ENCODE measurements at places on chromosomes 7 and 10.

GRCh38 chr10:130511766-130512165 is 375.6 kb downstream of the GLRX3 start:
- no peak for DNase-seq

DNA sequence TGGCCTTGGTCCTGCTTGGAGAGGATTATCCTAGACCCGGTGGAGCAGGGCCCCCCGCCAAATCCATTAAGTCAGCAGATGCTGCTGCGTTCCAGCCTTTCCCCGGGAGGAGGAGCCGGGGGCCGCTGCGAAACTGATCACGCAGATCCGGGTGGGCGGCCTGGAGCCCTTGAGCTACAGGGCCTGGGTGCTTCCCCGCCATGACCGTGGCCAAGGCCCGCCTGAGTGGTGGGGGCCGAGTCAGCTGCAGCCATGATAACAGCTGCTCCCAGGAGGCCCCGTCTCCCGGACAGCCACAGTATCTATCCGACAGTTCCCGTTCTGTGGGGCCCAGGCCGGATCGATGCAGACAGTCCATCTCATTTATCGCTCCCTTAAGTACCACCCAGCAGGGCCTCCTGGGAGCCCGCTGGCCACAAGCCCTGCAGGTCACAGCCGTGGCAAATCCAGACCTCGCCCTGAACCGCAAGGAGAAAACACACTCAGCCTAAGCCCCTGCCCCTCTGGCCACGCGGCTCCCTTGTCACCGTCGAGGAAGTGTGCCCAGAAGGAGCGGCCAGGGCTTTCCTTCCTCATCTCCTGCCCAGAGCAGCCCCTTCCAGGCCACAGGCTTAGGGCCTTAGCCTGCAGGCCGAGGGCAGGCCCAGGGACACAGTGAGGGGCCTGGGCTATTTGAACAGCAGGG is 34.4 kb upstream of the SLC29A4 start:
- DNase-seq, result no peak

DNA sequence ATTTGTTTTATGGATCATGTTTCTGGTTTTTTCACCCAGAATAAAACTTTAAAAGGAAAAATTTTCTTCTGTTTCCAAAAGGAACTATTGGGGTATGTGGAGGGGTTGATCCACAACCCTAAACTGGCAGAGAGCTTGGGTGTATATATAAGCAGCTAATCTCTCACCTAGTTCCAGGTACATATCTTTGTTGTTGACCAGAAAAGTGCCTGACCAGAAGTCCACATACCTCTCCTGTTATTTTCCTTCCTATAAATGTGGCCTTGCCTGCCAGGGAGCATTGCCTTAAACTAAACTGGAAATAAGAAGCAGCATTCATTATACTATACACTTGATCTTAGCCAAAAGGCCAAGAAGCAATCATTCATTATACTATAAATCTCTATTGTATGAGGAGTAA is 112.0 kb downstream of the ZEB1 start:
- no peak for DNase-seq

DNA sequence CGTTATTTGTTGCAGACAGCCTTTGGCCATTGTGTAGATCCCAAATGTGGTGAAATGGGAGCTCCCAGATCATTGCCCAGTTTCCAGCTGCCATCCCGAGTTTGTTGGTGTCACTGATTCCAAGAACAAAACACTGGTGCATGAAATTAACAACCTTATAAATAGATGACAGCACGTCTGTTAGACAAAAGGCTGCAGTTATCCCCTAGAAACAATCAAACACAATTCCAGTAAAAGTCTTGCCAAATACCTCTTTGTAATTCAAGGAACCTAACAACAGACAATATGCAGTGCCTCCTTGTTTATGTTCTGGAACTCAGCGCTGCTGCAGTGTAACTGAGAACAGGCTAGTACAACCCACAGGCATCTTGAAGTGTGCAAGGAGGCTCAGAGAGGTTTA is 404.5 kb downstream of the PAXIP1 start:
- no peak for DNase-seq

DNA sequence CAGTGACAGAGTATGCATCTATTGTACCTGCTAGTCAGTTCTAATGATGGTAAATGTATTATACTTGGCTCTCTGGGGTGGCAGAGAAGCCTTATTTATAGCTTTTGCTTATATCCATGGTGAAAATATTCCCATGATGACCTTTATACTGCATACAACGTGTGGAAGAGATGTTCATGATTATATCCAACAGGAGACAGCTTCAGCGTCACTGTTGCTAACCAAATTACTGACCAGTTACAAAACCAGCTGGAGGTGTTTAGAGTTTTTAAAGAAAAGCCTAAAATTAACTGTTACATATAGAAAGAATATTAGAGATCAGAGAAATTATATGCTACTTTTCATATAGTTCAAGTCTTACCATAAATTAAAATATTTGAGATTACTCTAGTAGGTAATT is 280.8 kb downstream of the ETV1 start:
- no peak for DNase-seq

- DNase-seq, result no peak
These were observed 1.6 kb downstream of the C10orf143 start for GRCh38 chr10:130108934-130109604.

GRCh38 chr10:74651565-74651964 is 174.8 kb upstream of the KAT6B start:
- no peak for DNase-seq

- no peak for DNase-seq
These were observed 17.0 kb upstream of the GIMAP2 start for GRCh38 chr7:150668472-150668911.

DNA sequence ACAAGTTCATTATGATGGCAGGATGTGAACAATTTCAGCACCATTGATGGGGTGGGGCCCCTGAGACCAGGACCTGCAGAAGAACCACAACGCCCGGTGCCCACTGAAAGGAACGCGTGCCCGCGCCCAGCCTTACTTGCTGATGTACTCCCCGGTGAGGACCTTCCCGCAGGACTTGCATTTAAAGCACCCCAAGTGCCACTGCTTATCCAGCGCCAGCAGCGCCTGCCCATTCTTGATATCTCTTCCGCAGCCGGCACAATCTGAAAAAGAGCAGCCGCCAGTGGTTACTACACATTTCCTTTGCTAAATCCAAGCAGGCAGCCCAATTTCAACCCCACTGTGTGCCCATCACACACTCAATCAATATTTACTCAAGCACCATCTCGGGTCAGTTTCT is 110.6 kb downstream of the ABLIM1 start:
- no peak for DNase-seq

DNA sequence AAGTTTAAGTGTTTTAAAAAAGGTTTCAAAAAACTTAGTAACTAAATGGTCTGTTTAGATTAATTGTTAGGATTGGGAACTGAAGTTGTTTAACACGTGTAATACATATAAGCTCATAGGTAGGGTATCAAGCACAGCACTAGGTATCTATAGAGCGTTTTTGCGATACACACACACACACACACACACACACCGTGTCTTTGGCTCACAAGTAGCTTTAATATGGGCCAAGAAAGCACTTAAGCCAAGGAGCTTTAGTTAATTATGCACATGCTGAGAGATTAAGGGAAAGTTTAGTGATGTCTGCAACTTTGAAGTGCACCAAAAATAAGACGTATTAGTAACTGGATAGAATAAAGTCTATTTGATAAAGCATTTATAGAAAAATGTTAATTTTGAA is 93.8 kb upstream of the CNTNAP2 start:
- no peak for DNase-seq

DNA sequence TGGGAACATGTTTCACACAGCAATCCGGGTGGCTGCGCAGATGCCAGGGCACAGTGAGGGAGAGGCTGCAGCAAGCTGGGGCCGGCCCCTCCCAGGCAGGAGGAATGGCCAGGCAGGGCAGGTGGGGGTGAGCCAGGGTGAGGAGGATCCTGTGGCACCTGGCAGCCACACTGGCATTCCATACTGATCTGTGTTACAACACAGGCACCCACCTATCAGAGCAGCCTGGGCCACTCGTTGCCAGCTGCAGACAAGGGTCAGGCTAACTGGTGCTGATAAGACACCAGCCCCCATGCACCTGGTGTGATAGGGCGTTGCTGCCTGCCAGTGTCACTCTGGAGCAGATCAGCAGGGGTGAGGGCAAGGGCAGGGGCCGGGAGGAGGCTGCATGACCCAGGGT is 16.6 kb upstream of the RET start:
- DNase-seq, result no peak

DNA sequence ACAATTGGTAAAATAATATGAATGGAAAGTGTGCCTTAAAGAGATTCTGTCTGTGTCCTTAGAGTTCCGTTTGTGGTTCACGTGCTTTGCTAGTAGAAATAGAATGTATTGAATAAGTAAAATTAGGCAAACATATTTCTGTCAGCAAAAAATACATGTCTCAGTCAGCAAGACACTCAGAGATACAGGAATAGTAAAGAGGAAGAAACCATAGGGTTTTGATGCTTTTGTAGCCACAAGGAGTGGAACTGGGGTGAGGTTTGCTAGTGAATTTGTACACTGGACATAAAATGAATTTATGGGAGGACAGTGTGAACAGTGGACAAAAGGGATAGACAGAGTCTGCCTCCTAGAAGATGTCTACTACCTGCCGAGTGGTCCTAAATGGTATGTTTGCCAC is 289.2 kb upstream of the NRP1 start:
- DNase-seq, result no peak

DNA sequence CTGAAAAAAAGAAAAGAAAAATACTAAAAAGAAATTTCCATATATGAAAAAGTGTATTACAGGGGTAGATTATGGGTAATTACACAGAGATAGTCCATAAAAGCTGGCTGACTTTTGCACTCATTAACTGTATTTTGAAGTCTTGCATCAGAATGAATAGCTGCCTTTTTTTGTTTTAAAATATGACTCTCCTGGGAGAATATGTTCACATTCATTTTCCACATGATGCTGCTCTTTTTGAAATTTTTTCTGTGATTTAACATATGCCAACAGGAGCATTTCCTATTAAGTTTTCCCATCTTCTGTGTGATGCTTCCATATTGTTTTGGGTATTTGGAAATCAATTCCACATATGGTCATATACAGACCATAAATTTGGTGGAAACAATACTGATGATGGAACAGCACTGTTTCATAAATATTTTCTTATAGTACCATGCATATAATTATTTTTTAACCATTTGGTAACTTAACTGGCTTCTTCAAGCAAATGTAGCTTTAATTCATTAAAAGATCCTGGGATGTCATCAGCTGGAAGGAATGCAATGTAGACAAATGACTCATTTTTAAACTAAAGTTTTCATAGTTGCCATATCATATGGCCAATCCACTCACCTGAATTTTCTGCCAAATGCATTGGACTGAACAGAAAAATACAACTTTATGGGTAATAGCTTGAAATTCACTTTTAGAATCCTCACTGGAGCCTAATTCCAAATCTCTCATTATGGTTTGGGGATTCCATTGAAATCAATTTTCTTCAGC is 313.9 kb upstream of the GLI3 start:
- no peak for DNase-seq

DNA sequence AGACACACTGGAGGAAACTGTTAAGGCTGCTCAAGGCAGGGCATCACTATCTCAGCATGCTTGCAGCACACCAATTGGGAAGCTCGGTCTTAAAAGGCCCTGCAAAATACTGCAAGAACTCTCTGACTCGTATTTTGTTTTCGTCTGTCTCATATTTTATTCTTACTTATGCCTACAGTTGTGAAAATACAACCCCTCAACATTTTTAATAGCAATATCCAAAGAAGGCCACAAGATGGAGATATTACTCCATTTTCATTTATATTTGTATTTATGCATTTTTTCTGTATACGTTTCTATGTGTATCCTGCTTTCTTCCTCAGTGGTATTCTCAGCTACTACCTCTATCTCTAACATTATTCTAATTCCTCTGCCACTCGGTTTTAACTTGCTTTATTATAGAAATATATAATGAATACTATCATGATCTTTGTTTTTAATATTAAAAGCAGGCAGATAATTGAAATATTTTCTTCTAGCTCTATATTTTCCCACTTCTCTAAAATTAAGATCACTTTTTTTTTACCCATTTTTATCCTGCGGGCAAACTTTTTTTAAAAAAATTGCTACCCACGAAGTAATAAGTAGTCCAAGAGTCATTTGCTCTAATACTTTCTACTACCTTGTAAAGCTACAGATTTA is 10.0 kb downstream of the DNAJC1 start:
- DNase-seq, result no peak

Data from stimulated activated CD8-positive, alpha-beta memory T cell treated with anti-CD3 and anti-CD28 coated beads, Interleukin-15, amount 100 ng/mL, for 1 hour (primary cell).